ENCODE measurements at places on chromosomes 13 and 19.

DNA sequence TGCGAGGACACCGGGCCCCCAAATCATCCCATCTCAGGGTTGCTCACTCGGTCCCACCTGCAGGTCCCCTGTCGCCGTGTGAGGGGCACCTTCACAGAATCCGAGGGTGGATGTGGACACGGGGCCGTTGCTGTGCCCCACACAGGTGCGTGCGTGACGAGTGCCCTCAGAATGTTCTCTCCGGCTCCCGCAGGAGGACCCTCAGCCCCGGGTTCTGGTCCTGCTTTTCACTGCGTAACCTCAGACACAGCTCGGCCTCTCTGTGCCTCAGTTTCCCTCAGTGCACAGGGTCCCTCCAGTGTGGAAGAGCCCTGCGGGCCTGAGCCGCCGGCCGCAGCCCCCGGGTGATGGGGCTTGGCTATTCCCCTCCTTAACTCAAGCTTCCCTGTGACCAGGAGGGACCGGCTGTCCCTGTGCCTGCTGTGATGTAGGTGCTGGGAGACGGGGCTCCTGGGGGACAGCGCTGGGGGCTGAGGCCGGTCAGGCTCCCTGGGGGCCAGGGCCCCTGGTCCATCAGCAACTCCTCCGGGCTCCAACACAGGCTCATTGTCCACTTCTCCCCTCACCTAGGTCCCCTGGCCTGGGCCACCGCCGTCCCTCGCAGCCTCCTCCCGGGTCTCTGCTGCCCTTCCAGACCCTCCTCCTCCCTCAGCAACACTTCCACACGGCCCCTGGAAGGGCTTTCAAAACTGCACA lies 4.8 kb downstream of the SHC2 start:
- DNase-seq, result no peak

DNA sequence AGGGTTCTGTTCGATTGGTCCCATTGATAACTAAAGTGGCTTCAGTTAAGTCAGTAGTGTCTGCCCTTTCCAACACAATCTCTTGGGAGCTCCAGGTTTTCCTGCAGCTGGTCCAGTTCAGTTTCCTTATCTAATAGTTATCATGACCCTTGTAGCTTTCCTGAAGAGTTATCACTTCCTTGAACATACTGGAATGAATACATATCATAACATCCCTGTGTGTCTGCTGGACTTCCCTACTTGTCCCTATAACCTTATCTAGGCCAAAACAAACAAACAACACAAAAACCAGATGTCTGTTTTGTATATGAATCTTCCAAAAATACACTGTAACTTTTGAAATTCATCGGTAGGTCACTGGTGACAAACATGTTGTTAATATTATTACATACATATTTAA lies 167.6 kb downstream of the DCT start:
- DNase-seq, result no peak

DNA sequence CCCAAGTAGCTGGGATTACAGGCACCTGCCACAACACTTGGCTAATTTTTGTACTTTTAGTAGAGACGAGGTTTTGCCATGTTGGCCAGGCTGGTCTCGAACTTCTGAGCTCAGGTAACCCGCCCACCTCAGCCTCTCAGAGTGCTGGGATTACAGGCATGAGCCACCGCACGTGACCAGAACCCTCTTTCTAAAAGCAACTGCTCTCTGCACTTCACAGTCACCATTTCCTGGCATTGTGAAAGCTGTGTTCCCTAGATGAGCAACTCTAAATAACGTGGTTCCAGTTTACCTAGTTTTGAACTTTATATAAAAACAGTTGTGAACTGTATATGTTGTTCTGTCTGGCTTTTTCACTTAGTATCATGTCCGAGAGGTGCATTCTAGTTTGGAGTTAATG lies 152.9 kb downstream of the SIPA1L3 start:
- DNase-seq, result no peak

GRCh38 chr13:59442944-59443486 lies 720.7 kb downstream of the DIAPH3 start:
- no peak for DNase-seq

Measured in cerebellum (tissue), 4 donors.